ENCODE measurements at places on chromosomes 7 and 10.

DNA sequence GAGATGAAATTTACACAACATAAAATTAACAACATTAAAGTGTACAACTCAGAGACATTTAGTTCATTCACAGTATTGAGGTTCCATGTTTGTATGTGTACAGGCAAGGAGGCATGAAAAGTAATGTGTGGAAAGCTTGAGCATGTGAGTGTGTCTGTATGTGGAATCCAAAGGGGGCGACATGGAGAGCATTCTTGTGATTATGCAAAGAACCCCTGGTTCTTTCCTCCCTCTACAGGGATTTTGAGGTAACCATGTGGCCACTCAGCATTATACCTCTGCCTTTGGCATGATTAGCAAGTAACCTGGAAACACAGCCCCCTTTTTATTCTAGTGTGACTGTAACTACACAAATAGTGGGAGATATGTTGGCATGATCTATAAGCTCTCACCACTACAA, 21.0 kb downstream of the OR2F1 start:
- DNase-seq, result no peak

- DNase-seq, result no peak
Observed at GRCh38 chr10:31404640-31405039, 85.6 kb downstream of the ZEB1 start.

- DNase-seq, result no peak
Observed at GRCh38 chr10:35223016-35223415, 96.4 kb downstream of the CREM start.

DNA sequence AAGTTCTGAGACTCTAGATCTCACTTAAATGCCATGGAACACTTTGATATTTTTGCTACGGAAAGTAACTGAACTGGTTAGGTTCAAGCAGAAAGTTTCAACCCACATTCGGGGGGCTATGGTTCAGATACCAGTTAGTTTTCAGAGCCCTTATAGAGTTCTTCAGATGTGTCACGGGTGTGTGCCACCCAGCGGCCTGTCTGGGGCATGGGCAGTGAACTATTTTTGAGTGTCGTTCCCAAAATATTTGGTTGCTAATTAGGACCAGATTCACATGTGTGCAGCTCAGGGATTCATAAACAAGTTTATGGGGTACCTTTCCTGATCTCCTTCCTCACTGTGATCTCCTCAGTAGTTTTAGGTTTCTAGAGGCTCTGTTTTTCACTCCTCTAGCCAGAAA, 271.9 kb downstream of the C7orf25 start:
- no peak for DNase-seq

DNA sequence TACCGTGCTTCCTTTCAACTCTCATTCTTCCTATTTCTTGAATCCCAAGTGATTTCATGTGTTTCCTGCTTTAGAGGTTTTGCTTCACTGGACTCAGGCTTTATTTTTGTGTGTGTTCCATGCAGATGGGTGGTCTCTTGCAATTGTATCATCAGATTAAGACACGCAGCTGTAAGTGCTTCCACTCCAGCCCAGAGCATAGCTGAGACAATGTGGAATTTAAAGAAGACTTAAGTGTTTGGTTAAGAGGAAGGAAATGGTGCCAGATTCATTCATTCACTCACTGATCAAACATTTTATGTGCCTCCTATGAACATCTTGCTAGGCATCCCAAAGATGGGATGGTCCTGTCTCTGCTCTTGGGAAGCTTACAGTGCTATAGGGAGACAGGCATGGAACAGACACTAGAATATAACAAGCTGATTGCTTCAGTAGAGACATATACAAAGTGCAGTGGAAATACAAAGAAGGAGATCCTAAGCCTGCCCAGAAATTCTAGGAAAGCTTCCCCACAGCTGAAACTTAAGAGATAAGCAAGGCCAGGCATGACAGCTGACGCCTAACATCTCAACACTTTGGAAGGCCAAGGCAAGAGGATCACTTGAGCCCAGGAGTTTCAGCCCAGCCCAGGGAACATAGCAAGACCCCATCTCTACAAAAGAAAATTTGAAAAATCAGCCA, 46.1 kb upstream of the LRRC17 start:
- DNase-seq, result no peak

DNA sequence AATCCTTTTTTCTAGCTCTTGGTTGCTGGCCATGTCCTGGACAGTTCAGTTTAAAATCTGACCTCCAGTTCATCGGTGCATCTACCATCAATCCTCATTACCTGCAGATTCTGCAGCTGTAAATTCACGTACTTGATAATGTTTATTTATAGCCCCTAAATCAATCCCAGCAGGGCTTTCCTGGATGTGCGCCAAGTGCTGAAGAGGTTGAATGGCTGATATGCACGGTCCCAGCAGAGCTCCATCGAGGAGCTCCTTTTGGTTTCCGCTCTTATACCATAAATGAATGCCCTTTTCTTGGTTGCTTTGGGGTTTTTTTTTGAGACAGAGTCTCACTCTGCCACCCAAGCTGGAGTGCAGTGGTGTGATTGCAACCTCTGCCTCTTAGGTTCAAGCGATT, 91.2 kb upstream of the CCZ1B start:
- DNase-seq, result no peak

GRCh38 chr10:35675846-35676245, 33.8 kb upstream of the FZD8 start:
- no peak for DNase-seq

- DNase-seq, result no peak
Observed at GRCh38 chr7:121714559-121715303, 158.2 kb upstream of the PTPRZ1 start.

DNA sequence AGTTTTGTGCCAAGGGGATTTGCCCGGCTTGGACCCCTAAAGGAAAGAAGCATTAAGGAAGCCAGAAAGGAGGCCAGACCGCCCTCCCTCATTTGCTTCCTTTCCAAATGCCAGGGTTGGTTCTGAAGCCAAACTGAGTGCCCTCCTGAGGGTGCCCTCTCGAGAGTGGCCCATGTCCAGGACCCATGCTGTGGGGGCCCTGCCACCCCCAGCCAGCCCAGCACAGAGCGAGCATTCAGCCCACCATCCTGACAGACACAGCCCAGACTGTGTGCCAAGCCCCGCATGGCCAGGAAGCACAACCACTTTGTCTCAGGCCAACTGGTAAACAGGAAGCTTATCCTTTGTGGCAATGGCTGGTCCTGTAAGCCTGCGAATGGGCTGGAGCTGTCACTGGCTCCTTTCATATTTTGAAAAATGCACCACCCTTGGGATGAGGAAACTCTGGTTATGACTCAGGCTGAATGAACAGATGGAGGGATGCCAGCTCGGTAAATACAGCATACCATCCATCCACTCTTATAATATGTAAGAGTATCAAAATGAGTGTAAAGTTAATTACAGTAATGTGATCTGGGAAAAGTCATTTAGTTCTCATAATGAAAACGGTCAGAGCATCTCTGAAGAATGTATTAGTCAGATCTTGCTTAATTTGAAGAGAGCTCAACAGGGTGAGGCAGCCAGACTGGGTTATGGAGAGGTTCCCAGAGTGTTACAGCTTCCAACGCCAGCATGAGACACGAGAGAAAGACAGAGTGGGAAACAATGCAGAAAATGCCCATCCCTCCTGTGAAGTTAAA, 65.0 kb downstream of the STK17A start:
- DNase-seq, result no peak

GRCh38 chr7:20238754-20239324, 21.7 kb upstream of the MACC1 start:
- no peak for DNase-seq

DNA sequence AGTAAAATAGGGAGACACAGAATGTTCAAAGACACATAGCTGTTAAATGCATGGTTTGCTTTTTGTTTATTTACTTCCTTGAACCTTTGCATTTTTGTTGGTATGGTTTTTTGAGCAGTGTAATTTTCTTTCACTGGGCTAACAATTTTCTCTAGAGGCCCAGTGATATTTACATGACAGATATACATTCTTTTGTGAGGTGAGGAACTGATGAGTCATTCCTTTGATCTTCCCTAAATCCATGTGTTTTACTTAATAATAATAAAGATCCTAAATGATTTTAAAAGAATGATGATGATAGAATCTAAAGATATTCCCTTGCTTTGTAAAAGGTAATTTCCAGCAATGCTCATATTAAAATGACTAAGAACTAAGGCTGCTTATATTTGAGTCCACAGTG, 188.5 kb upstream of the ANK3 start:
- DNase-seq, result no peak

GRCh38 chr7:55066524-55066923, 47.7 kb downstream of the EGFR start:
- DNase-seq, result no peak

Measured in vagina (tissue), 2 donors.